ENCODE measurements at places on chromosomes 11 and 22.
A peak's percentile ranks its signal among the peaks of the same experiment; 100 is the strongest.

GRCh38 chr11:23732026-23732425 lies 764.8 kb upstream of the LUZP2 start:
- no peak for DNase-seq

DNA sequence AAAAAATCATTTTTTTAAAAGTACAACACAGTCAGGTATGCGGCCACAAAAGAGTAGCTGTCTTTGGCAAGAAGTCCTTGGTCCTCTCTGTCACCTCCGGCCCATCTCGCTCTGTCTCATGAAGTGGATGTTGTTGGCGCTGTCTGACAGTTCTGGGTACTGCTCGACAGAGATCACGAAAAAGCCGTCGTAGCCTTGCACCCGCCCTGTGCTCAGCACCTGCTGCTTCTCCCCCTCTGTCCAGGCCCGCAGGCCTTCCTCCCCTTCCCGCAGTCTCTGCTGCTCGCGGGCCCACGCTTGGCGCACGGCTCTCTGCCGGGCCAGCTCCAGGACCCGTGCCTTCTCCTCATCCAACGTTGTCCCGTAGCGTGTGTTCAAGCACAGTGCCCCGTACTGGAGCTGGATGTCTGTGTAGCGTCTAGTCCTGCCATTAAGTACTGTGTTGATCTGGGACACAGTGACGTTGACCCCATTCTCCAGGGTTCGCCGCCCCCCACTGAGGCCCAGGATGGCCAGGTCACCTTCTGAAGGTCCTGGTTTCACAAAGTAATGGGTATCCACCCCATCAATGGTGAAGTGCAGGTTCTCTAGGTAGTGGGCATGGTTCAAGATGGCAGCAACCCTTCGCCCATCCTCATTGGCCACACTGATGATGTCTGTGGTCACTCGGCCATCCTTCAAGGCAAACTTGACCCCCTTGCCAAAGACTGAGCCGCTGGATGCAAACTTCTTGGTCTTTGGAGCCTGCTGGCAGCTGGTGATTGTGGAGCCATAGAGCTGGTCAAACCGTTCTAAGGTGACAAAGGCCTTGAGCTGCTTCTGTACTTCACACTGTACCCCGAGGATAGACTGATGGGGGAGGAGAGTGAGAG lies 83.5 kb upstream of the NARS2 start:
- DNase-seq, result no peak

GRCh38 chr11:1206391-1207271 lies 16.2 kb upstream of the MUC5B start:
- no peak for DNase-seq

GRCh38 chr22:37607010-37607934 lies 1.4 kb upstream of the GGA1 start:
- peak; percentile 79 for DNase-seq

DNA sequence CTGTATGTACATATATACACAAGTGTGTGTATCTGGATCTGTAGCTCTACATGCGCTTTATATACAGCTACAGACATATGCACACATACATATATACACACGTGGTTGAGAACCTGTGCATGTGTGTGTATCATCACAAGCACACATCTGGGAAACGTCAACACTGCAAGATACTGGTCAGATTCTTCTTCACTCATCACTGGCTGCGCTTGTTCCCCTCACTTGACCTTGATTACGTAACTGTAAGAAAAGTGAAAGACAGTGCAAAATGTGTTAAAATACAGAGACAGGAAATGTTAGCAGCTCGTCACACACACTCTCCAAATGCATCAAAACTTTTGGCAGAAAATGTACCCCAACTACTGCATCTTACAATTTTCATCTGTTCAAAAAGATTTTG lies 51.9 kb upstream of the MN1 start:
- DNase-seq, result no peak

- DNase-seq, result no peak
Observed at GRCh38 chr11:123920943-123921342, 18.5 kb upstream of the OR4D5 start.

DNA sequence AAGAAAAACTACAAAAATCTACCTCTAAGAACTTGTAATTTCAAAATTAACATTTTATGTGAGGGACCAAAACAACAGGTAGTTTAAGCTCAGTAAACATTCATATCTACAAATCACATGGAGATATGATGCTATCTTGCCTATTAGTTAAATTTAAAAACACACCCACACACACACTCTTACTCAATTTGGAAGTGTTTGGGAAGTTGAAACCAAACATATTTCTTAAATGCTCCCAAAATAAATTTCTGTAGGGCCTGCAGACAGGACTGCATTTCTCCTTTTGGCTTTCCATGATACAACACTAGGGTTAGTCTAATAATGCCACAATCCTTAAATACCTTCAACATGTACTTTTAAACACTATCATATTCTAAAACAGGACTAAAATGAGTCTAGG lies 7.0 kb downstream of the PITPNB start:
- DNase-seq, result no peak

GRCh38 chr11:16028419-16028818 lies 327.9 kb downstream of the SOX6 start:
- no peak for DNase-seq

- no peak for DNase-seq
Observed at GRCh38 chr11:110691926-110692325, 20.3 kb downstream of the ARHGAP20 start.

Measured in NCI-H1092 (cell line).